Activated T-cell treated with anti-CD3 and anti-CD28 coated beads, Interleukin-2, amount 50 U/mL, for 24 hours (primary cell): ENCODE measurements at places on chromosomes 7 and 10.
A peak's percentile ranks its signal among the peaks of the same experiment; 100 is the strongest.

GRCh38 chr7:81186691-81187090, 267.8 kb upstream of the SEMA3C start:
- H3K4me3 ChIP-seq: no peak overlapping the region
- H3K36me3 ChIP-seq: no peaks in the 10 kb centered on the region
- no peaks in the 10 kb centered on the region for H3K4me1 ChIP-seq
- DNase-seq: no peak

DNA sequence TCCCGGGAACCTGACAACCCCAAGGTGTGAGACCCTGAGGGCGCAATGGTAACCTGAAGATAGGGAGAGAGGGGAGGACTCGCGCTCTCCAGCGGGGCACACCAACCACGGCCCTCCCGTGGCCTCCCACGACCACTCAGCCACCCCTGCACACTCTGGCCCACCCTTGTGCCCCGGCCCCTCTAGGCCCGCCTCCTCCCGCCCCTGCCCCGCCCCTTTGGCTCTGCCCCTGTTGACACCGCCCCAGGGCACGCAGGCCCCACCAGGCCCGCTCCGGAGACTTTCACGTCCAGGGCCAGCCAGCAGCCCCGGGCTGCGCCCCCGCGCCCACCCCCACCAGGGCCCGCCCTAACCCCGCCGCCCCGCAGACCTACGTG, 10.9 kb downstream of the ATG9B start:
- peaks cover 2% of the 10 kb centered on the region for H3K27me3 ChIP-seq
- peaks cover 11% of the 10 kb centered on the region for H3K36me3 ChIP-seq
- H3K4me3 ChIP-seq: no peak overlapping the region
- no peak overlapping the region for H3K27ac ChIP-seq
- no peak for DNase-seq

GRCh38 chr10:121678631-121679174, 80.5 kb upstream of the FGFR2 start:
- no peak overlapping the region for H3K27ac ChIP-seq
- H3K4me3 ChIP-seq: no peak overlapping the region
- peaks cover 19% of the 10 kb centered on the region for H3K27me3 ChIP-seq

DNA sequence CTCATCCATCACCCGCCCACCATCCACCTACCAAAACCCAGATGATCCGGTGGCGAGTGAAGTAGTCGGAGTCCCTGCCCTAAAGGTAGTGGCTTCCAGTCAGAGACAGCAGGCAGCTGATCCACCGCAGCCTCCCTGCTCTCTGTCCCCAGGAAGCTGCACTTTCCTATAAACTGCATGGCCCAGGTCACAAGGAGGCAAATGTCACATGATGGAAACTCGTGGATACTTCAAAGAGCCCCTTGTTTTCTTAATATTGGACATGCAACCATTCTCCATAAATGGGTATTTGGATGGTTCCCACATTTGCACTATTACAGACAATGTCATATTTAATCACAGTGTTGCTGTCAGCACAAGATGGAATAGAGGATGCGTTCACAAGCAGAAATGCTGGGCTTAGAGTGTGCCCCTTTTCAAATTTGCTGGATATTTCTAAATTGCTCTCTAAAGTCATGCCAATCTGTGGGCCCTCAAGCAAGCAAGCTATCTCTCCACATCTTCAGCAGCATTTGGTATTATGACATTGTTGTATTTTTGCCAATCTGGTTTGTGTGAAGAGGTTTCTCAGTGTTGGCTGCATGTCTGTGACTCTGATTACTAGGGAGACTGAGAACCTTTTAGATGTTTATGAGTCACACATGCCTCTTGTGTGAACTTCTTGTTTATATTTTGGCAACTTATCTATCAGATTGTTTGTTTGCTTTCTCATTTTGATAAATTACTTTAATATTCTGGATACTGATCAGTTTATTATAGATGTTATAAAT, 822.0 kb downstream of the TNS3 start:
- no peaks in the 10 kb centered on the region for H3K27me3 ChIP-seq
- no peaks in the 10 kb centered on the region for H3K4me1 ChIP-seq
- DNase-seq: no peak
- no peak overlapping the region for H3K27ac ChIP-seq

DNA sequence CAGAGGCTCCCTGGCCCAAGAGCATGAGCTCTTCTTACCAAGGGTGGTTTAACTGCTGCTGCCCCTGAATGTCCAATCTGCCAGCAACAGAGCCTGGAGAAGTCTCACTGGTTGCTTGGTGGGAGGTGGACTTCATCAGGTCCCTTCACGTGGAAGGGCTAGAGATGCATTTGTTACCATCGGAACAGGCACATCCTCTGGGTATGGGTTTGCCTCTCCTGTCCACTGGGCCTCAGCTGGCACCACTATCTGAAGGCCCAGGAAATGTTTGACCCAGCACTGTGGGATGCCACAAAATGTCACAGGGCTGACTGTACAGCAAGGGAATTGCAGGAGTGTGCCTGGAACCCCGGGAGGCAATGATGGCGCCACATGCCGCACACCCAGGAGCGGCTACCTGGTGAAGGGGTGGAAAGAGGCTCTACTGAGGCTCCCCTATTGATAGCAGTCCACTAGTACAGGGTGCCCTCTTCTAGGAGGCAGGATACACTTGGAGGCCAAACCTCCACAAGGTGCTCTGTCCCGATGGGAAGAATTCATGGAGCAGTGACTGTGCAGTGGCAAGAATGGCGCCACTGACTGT, 603.1 kb upstream of the MGMT start:
- no peak for DNase-seq
- H3K4me3 ChIP-seq: no peak overlapping the region
- H3K27ac ChIP-seq: no peak overlapping the region
- H3K36me3 ChIP-seq: no peaks in the 10 kb centered on the region
- no peaks in the 10 kb centered on the region for H3K27me3 ChIP-seq
- H3K4me1 ChIP-seq: no peaks in the 10 kb centered on the region

DNA sequence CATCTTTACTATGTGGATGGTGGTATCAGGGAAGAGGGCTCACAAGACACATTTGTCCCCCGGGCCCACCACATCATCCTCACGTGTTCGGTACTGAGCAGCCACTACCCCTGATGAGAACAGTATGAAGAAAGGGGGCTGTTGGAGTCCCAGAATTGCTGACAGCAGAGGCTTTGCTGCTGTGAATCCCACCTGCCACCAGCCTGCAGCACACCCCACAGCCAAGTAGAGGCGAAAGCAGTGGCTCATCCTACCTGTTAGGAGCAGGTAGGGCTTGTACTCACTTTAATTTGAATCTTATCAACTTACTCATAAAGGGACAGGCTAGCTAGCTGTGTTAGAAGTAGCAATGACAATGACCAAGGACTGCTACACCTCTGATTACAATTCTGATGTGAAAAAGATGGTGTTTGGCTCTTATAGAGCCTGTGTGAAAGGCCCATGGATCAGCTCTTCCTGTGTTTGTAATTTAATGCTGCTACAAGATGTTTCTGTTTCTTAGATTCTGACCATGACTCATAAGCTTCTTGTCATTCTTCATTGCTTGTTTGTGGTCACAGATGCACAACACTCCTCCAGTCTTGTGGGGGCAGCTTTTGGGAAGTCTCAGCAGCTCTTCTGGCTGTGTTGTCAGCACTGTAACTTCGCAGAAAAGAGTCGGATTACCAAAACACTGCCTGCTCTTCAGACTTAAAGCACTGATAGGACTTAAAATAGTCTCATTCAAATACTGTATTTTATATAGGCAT, 9.1 kb upstream of the CSGALNACT2 start:
- DNase-seq: no peak
- H3K36me3 ChIP-seq: no peaks in the 10 kb centered on the region
- H3K4me1 ChIP-seq: peaks cover 34% of the 10 kb centered on the region
- no peak overlapping the region for H3K4me3 ChIP-seq
- peak overlapping the region; percentile 76 for H3K27ac ChIP-seq

DNA sequence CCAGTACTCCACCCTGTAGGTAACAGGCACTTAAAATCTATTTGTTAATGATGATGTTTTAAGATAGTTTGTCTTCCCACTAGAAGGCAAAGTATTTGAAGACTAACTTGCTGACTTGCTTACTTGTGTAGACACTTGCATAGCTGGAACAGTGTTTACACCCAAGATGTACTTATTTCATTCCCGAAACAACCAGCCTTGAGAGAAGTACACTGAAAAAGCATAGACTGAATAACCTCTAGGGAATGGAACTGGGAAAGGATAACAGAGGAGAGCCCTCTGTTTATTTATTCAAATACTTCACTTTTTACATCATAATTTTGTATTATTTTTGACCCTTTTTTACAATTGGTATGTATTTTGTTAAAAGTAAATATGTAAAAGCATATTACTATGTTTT, 33.1 kb upstream of the TMEM26 start:
- no peaks in the 10 kb centered on the region for H3K36me3 ChIP-seq
- DNase-seq: no peak

DNA sequence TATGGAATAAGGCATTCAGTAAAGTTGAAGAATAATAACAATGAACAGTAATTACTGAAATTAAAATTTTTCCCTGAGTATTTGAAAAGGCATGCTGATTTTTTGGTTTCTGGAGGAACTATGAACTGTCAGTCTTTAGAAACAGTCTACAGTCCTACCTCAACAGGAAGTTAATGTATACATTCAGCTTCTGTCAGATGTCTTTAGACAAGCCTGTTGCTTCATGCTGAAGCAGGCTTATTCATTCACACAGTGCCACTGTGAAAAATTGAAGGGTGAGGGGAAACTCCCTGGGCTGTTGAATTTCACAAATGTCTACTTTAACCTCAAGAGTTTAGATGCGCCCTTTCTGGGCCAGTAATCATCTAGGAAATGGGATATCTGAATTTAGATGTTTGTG, 3.5 kb downstream of the NRF1 start:
- no peak for DNase-seq
- H3K36me3 ChIP-seq: peaks cover 37% of the 10 kb centered on the region
- H3K27ac ChIP-seq: peak overlapping the region; percentile 11
- peaks cover 70% of the 10 kb centered on the region for H3K4me1 ChIP-seq
- peak overlapping the region; percentile 58 for H3K4me3 ChIP-seq

DNA sequence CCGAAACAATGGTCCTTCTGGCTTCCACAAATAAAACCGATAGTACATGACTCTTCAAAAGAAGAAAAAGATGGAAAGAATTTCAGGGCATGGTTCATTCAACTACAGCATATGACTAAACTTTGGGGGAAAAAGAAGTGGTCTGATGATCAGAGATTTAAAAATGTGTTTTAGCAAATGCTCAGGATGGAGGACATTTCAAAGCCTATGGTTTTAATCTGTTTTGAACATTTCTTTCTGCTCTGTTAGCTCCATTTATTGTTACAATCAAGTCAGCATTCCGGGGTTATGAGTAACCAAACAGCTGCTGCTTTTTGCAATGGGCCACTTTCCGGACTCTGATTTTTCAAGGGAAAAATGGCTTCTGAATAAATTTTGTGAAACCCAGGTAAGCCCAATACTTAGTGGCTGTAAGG, 142.4 kb downstream of the CUBN start:
- DNase-seq: no peak
- no peaks in the 10 kb centered on the region for H3K27me3 ChIP-seq
- no peak overlapping the region for H3K4me3 ChIP-seq
- no peaks in the 10 kb centered on the region for H3K4me1 ChIP-seq

- DNase-seq: no peak
- no peaks in the 10 kb centered on the region for H3K36me3 ChIP-seq
- no peak overlapping the region for H3K27ac ChIP-seq
- no peaks in the 10 kb centered on the region for H3K4me1 ChIP-seq
- H3K4me3 ChIP-seq: no peak overlapping the region
These were observed 164.0 kb downstream of the CHRM2 start for GRCh38 chr7:137032436-137032835.

DNA sequence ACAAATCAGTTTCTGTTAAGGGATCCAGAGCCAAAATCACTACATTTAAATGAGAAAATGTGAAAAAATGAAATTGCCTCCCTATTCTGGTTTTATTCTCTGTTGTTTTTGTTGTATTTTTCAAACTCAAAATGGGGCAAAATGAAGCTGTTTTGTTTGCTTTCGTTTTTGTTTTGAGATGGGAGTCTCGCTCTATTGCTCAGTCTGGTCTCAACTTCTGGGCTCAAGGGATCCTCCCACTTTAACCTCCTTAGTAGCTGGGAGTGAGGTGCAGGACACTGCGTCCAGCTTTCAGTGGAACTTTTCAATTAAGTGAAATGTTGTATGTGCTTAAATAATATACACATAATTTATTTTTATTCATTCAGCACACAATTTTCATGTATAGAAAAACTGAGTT, 205.0 kb downstream of the SORCS1 start:
- no peaks in the 10 kb centered on the region for H3K36me3 ChIP-seq
- DNase-seq: no peak
- H3K27ac ChIP-seq: no peak overlapping the region
- H3K4me3 ChIP-seq: no peak overlapping the region
- H3K27me3 ChIP-seq: no peaks in the 10 kb centered on the region

DNA sequence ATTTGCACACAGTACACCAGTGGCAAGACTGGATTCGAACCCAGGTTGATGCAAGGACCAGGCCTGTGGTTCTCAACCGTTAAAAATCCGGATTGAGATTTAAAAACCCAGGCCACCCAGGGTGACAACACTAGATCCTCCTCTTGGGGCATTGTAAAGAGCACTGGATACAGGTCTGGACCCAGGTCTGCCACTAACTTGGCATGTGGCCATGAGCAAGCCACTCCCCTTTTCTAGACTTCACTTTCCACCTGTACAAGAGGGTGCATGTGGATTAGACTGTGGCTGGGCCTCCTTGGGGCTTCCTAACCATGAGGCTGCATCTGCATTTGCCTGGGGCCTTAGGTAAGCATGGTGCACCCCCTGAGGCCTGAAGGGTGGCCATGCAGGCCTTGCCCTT, 21.7 kb upstream of the SLC29A3 start:
- H3K27ac ChIP-seq: no peak overlapping the region
- H3K4me3 ChIP-seq: no peak overlapping the region
- DNase-seq: no peak
- H3K27me3 ChIP-seq: peaks cover 6% of the 10 kb centered on the region

- H3K4me3 ChIP-seq: no peak overlapping the region
- peaks cover 5% of the 10 kb centered on the region for H3K27me3 ChIP-seq
- H3K27ac ChIP-seq: no peak overlapping the region
- H3K36me3 ChIP-seq: no peaks in the 10 kb centered on the region
These were observed 19.2 kb downstream of the PLA2G12B start for GRCh38 chr10:72935361-72935760.
